Mesothelial cell of epicardium (in vitro differentiated cells): ENCODE measurements at places on chromosomes 7 and 10. TPM values are rescaled to one million over a fixed set of nuclear protein-coding genes. Genes with fewer than 3 reads are reported as not detected.

DNA sequence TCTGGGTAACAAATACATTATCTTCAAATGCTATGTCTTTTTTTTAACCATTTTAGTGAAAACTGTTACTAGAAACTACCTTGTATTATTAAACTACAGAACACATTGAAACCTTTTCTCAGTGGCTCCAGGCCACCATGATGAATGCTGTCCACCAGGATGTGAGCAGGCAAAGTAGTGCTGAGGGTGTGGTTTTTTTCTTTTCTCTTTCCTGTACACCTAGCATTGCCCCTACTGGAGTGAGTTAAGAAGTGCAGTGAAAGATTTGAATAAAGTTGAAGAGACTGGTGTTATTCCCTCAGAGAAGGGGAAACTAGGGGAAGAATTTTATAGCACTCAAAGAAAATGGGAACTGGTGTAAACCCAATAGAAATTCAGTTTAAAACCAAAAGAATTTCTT is 120.0 kb upstream of the SAMD8 start:
- peaks cover 46% of the 10 kb centered on the region for H3K4me1 ChIP-seq
- H3K36me3 ChIP-seq = peaks cover 31% of the 10 kb centered on the region
- H3K27ac ChIP-seq = peak overlapping the region; percentile 57
- DNase-seq = no peak

GIMAP6 gene
- total RNA-seq = not detected in 3 replicates

- H3K27ac ChIP-seq = no peak overlapping the region
- H3K4me3 ChIP-seq = no peak overlapping the region
- H3K36me3 ChIP-seq = no peaks in the 10 kb centered on the region
Measured at GRCh38 chr10:65949526-65949925, 976.3 kb upstream of the LRRTM3 start.

DNA sequence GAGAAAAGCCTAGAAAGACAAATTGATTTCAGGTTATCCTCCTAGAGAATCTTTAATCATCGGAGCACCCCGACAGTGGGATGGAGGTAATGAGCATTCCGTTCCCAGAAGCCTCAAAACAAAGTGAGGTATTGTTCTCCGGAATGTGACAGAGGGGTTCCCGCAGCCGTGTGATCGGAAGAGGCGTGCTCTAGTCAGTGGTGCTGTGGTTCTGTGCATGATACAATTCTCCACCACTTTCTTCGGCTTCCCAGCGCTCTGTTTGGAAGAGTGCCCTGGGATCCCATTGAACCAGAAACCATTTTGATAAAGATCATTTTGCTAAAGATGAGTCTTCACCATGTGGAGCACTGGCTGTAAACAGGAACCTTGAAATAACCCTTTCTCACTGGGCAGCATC is 434.6 kb downstream of the PAXIP1 start:
- no peaks in the 10 kb centered on the region for H3K36me3 ChIP-seq
- no peak for DNase-seq
- no peak overlapping the region for H3K27ac ChIP-seq
- H3K27me3 ChIP-seq = peaks cover 3% of the 10 kb centered on the region

PPP1R9A gene
- total RNA-seq = 37.6 to 39.3 TPM (median 38.8 TPM) in 3 replicates

FAM25G gene
- not detected in 3 replicates for total RNA-seq

KAZALD1 gene
- total RNA-seq = 15.9 to 17.5 TPM (median 16.8 TPM) in 3 replicates

GRCh38 chr10:33327751-33328150 is 6.7 kb downstream of the NRP1 start:
- no peak for DNase-seq
- H3K36me3 ChIP-seq = peaks cover 22% of the 10 kb centered on the region
- no peak overlapping the region for H3K27ac ChIP-seq
- H3K4me3 ChIP-seq = no peak overlapping the region

PKD1L1 gene
- 0.18 to 0.38 TPM (median 0.36 TPM) in 3 replicates for total RNA-seq

- no peak for DNase-seq
- no peaks in the 10 kb centered on the region for H3K27me3 ChIP-seq
- H3K36me3 ChIP-seq = peaks cover 2% of the 10 kb centered on the region
- H3K4me3 ChIP-seq = no peak overlapping the region
Measured at GRCh38 chr10:22825841-22826240, 102.0 kb upstream of the ARMC3 start.

- H3K36me3 ChIP-seq = no peaks in the 10 kb centered on the region
- H3K4me3 ChIP-seq = no peak overlapping the region
- no peak for DNase-seq
- peaks cover 61% of the 10 kb centered on the region for H3K27me3 ChIP-seq
- H3K27ac ChIP-seq = no peak overlapping the region
- peaks cover 4% of the 10 kb centered on the region for H3K4me1 ChIP-seq
Measured at GRCh38 chr10:100872034-100872791, 40.5 kb upstream of the SLF2 start.

NPY4R gene
- total RNA-seq = 0.14 TPM in 1 of 3 replicates, not detected in the others
